ENCODE measurements at places on chromosomes 13 and 19.

DNA sequence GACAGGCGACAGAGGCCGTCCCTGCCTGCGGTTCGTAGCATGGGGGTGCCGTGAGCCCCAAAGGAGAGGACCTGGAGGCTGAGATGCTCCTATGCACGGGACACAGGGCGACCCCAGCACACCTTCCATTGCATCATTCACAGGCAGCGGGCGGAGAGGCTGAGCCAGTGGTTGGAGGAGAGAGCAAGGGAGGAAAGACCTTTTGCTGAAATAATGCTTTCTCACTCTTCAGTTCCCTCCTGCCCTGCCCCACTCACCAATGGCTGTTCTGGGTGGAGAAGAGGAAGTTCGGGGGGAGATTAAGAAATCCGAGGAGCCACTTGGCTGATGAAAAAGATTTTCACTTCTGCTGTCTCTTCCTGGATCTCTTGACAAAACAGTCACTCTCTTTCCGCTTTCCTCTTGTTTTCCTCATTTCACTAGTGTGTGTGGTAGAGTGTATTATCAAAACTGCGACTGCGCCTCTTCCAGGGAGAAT lies at the start of gene NLRP12:
Gene NLRP12 (minus strand): TSS at position 181 of the 478 bp plus-strand sequence. CDS start 140 bp downstream, at position 41.
- DNase-seq: no peak

DNA sequence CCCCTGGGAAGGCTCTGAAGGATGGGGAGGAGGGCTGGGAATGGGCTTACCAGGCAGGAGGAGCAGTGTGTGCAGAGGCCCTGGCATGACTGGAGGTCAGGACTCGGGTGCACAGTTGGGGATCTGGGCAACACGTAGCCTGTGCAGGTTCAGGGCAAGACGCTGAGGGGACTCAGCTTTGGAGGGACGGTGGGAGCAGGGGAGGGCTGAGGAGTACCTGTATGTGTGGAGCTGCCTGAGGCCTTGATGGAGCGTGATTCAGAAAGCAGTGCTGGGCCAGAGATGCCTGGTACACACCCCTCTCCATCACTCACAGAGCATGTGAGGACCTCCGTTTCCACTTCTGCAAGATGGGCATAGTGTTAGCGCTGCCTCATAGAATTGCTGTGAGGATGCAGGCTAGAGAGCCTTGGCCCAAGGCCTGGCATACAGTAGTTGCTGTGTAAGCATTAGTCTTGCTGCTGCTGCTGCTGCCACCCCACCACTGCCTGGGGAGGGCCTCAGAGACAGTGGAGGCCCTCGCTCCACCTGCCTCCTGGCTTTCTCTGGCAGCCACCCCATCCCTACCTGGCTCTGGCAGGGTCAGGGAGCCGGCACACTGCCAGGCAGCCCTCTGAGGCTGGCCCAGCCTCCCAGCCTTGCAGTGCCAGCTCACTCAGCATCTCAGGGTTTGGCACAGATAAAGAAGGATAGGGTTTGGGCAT lies 2.4 kb downstream of the PAK4 start:
- no peak for DNase-seq

DNA sequence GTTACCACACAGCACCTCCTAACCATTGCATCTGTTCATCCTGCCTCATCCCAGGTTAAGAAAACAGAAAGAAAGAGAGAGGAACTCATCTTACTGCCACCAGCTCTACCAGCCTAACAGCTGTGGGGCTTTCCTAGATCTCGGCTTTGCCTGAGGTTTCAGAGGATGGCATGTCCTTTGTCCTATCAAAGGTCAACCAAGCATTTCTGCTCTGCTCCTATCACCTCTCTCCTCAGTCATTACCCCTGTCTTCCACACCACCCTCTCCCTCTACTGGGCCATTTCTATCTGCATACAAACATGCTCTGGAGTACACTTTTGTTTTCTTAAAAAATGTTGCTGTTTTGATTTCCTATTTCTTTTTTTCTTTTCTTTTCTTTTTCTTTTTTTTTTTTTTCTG lies 393.3 kb downstream of the IRS2 start:
- DNase-seq: no peak

- DNase-seq: no peak
Observed at GRCh38 chr19:15812060-15812722, 3.3 kb downstream of the OR10H1 start.

DNA sequence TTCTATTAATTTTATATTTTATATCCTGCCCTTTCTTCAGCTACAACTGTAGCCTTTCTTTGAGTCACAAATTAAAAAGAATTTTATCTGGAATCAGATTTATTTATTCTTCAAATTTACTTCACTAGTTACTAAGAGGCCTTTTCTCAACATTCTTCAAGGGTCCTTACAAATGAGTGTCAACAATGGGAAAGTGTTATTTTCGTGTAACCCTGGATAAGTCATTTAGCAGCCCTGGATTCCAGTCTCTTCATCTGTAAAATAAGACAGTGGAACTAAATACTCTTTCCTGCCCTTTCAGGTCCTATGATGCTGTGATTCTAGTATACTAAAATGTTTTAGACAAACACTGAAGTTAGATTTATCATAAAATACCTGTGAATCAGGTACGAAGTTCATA lies 397.0 kb downstream of the KLF12 start:
- no peak for DNase-seq

DNA sequence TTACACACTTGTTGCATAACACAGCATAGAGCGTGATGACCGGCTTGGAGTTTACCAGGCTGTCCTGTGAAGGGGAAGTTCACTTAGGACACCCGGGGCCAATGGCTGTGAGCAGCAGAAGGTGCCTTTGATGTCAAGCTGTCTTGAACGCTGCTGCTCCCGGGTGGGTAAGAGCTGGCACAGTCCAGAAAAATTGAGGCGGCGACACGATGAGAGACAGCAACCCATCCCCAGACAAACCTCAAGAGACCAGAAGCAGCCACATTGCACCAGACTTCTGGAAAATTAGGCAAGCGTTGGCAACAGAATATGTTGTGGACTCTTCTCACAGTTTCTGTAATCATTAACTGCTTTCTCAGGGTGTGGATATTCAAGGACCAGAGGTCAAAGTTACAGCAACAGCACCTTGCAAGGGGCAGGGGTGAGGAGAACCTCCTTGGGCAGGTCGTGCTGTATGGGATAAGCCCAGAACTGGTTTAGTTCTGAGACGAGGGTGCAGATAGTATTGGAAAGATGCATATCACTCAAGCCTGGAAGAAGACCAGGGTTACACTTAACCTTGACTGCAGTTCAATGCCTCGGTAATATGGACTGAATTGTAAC lies 10.1 kb downstream of the NFILZ start:
- DNase-seq: no peak

DNA sequence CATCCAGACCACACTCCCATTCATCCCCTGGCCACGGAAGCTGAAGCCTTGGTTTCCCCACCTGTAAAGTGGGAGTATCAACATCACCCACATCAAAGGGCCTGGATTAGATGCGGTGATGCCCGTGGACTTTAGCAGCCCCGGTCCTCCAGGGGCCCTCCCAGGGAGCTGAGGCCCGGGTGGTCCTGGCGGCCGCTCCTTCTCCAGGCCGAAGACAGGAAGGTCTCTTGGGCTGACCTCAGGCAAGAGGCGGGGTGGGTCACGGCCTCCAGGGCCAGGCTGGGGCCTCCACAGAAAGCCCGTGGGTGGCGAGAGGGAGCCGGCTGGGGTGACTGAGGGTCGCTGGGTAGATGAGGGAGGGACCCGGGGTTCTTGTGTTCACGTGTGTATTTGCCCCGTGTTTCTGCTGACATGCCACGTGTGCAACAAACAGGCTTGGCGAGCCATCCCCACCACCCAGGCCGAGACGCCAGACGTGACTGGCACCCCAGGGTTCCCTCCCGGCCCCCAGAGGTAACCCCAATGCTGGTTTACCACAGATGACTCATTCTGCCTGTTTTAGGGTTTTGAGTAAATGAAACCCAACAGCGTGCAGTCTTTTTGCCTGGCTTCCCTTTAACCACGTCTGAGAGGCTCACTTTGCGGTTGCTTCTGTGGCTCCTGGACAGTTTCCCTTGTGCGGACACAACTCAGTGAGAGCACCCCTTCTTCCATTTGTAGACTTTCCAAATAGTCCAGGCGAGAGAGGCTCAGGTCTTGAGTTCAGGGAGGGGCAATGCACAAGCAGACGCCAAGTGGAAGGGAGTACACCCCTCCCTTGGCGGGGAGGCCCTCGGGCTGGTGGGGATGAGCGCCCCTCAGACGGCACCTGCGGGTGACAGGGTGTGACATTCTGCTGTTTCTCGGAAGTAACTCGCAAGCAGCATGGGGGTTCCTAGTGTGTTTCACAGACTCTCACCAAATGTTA lies 42.9 kb downstream of the C13orf46 start:
- no peak for DNase-seq

All from germinal center (tissue), 1 donor.